ENCODE measurements at places on chromosomes 3 and 15. TPM values are rescaled to one million over a fixed set of nuclear protein-coding genes. Genes with fewer than 3 reads are reported as not detected.

DNA sequence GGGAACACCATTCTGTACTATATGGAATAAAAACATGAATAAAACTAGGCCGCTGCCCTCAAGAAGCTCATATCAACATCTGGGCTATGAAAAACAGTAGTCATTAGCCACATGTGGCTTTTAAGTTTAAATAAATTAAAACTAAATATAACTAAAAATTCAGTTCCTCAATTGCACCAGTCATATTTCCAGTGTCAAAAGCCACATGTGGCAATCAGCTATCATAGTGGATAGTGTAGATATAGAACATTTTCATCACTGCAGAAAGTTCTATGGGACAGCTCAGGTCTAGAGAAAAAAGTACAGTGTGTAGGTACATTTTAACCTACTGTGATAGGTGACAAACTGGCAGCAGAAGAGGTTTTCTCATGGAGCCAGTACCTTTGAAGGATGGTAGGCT, 261.4 kb downstream of the FOXP1 start:
- H3K4me3 ChIP-seq: no peak overlapping the region
- no peak overlapping the region for H3K27ac ChIP-seq
- no peak for DNase-seq

DNA sequence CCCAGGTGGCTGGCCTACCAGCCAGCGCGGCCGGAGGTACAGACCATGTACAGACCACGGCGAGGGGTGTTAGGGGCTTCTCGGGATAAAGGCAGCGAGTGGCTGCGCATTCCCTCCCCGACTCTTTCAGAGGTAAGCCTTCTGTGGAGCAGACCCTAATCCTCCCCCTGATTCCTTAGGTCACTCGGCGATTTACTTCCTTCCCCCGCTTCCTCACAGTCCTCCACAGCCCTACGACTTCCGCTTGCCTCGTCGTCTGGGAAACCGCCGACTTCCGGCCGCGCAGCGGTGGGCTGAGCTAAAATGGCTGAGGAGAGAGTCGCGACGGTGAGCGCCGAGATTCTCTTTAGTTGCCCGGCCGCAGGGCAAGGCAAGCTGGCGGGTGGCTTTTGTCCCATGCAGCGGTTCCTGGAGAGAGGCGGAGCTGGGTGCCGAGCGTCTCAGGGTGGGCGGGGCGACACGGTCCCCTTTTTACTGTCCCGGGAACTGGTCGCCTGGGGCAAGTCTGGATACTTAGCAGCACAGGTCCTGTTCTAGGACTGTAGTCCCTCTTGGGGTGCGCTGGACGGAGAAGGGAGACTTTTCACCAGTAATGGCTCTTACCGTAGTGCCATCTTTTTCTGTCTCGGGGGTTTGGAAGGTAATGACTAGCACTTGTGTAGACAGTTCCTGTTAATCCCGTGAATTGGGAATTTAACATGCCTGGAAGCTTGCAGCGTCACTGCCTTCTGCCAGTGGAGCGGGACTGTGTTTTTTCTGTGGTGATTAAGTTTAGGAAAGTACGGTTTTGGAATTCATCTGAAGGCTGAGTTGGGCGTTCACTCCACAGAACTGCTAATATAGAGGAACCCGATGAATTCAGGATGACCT, at the start of the genes BBS4 and HIGD2B:
Gene BBS4, plus strand, starts transcription at position 283 of the 870 bp plus-strand sequence. Its CDS starts 21 bp downstream, at position 304.
Gene HIGD2B, minus strand, starts transcription at position 258 of the 870 bp plus-strand sequence. CDS start 9,808 bp downstream, outside the sequence.
- peaks cover 18% of the 10 kb centered on the region for H3K4me1 ChIP-seq
- peak within 1 kb of the TSS; percentile 90 for H3K27ac ChIP-seq
- no peaks in the 10 kb centered on the region for H3K27me3 ChIP-seq
- peak within 1 kb of the TSS; percentile 92 for H3K4me3 ChIP-seq
- DNase-seq: peak; percentile 86
- no peaks in the 10 kb centered on the region for H3K36me3 ChIP-seq

GRCh38 chr3:61181874-61182273, 69.4 kb downstream of the FHIT start:
- no peak overlapping the region for H3K27ac ChIP-seq
- no peaks in the 10 kb centered on the region for H3K36me3 ChIP-seq
- no peak overlapping the region for H3K4me3 ChIP-seq
- peaks cover 11% of the 10 kb centered on the region for H3K4me1 ChIP-seq

GRCh38 chr3:48082580-48083184, 66.5 kb upstream of the MAP4 start:
- peaks cover 32% of the 10 kb centered on the region for H3K36me3 ChIP-seq
- no peak for DNase-seq

Gene IL17RD
- total RNA-seq: 0.07 TPM

Gene NTRK3
- total RNA-seq: 0.51 TPM

Gene CHL1
- not detected for total RNA-seq
